ENCODE measurements at places on chromosomes 16 and 17.

DNA sequence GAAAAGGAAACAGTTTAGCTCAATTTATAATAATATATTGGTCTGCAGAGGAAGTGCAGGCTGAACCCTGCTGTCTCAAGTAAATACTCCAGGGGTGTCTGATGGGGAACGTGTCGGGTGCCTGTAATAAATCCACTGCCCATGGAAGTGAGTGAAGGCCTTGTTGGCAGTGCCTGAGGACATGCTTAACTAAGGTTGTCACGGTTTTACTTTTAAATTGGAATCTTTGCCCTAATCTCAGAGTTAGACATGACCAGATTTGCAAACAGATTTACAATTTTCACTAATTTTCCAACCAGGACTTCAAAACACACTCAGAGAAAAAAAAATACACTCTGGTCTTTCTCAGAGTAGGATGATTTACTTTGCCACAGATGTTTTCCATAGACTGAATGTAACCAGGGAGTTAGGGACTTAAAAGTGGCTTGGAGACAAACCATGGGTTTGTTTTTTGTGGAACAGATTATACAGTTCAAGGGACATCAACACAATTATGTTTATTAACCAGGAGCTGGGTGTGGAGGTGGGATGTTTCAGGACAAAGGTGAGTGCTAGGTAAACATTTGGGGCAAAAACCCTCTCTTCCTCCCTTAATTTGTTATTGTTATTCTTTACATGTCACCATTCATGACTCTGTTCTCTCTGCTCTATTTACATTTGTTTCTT, 144.5 kb downstream of the FTO start:
- DNase-seq: no peak

GRCh38 chr17:45782889-45783592, 1.1 kb upstream of the CRHR1 start:
- no peak for DNase-seq

GRCh38 chr16:48611329-48612137, 1.6 kb upstream of the N4BP1 start:
- DNase-seq: no peak

DNA sequence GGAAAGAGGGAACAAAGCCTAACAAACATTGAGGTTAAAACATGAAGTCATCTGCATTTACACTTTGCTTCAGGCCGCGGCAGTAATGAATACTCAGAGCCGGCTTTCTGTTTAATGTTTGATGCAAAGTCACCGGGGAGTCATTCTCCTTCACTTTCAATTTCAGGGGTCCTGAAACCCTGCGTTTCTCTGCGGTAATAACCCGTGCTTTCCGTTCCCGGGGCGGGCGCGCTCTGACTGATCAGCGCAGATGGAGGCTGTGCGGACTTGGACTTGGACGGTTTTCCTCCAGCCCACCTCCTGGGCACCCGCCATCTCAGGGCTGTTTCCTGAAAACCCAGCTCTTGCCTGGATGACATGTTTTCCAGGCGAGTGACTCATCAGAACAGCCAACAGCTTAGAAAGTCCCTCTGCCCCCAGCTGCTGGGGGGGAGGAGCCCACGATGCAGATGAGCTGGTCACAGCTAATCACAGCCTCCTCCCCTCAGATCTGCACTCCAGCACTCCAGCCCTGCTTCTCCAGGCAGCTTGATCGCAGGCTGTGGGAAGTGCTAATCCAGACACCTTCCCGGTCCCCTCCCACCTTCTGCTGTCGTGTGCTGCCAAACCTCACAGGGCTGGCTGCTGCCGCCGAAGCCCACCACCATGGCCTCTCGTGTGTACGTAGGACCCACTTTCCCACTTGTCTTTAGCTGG, 158.6 kb upstream of the CHMP6 start:
- peak; percentile 94 for DNase-seq

- no peak for DNase-seq
Observed at GRCh38 chr16:11576427-11577289, 10.1 kb downstream of the LITAF start.

DNA sequence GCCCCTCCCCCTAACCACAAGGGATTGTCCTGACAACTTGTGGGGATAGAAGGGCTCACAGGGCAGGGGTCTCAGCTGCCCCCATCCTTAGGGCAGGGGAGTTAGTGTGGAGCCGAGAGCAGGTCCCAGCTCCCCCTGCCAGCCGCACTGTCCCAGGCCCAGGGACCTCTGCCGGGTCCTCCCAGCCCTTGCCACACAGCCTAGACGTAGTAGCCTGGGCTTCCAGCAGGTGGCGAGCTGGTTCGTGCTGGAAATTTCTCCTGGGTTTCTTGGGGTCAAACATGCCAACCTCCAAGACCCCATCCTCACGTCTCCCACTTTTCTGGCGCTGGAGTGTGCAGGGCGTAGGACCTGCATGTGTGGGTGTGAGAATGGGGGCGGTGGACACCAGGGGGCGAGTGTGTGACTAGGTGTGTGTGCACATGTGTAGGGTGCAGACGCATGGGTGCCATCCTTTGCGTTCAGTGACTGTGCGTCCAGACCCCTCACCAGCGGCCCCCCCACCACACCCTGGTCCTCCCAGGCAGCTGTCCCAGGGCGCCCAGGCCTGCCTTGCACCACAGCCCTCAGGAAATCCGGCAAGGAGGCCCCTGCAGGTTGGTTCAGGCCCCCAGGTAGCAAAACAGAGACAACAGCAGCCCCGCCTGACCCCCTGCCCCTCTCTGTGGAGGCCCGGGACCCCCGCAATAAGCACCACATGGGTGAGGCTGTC, 29.5 kb downstream of the SBK1 start:
- DNase-seq: no peak

DNA sequence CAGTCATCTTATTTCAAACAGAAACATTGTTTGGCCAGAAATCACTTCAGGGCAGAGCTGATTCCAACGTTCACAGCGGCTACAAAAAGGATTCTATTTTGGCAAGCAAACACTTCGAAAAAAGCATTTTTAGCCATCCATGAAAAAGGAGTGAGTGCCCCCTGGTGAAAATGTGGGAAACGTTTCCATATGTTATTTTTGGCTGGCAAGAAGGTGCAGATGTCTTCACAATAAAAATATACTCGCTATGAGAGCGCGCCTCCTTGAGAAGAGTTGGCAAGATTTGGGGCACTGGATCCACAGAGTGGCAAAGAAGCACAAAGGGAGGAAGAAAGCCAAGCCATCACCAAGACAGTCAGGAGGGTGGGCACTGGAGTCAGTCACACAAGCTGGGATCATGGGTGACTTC, 191.1 kb downstream of the CHD9NB start:
- peak; percentile 15 for DNase-seq

GRCh38 chr17:14318918-14319205, 18.0 kb downstream of the HS3ST3B1 start:
- no peak for DNase-seq

DNA sequence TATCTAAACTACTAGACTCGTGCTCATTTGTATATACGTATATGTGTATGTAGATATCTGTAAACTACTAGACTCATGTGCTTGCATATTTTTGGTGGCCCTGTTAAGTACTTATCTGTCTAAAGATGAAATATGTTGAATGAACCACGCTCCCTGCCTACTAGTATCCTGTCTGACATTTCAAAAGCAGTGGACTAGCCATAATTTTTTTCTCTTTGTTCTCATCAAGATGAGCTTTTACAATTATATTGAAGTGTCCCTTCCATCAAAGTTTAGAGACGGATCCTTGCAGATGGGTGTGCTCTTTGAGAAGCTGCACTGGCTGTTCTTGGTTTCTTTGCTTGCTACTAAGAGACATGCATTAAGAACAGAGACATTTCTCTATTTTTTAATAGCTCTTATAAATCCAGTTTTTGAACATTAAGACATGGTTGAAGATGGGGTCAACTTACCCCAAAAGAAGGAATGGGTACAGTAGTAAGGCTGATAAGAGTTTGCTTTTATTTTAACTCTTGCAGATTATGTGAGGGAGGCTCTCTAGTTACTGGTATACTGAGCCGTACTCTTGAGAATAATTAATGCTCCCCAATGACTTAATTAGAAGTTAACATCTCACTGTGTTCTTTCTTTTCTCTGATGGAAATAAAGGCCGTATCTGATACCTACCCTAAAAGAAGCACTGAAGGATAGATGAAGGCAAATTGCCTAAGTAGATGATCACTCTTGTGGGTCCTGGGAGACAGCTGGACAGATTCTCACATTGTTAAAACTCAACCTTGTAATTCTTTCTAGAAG, 3.4 kb downstream of the CNTNAP4 start:
- DNase-seq: no peak
